KG1 (cell line): ENCODE measurements at places on chromosomes 6 and 20.

DNA sequence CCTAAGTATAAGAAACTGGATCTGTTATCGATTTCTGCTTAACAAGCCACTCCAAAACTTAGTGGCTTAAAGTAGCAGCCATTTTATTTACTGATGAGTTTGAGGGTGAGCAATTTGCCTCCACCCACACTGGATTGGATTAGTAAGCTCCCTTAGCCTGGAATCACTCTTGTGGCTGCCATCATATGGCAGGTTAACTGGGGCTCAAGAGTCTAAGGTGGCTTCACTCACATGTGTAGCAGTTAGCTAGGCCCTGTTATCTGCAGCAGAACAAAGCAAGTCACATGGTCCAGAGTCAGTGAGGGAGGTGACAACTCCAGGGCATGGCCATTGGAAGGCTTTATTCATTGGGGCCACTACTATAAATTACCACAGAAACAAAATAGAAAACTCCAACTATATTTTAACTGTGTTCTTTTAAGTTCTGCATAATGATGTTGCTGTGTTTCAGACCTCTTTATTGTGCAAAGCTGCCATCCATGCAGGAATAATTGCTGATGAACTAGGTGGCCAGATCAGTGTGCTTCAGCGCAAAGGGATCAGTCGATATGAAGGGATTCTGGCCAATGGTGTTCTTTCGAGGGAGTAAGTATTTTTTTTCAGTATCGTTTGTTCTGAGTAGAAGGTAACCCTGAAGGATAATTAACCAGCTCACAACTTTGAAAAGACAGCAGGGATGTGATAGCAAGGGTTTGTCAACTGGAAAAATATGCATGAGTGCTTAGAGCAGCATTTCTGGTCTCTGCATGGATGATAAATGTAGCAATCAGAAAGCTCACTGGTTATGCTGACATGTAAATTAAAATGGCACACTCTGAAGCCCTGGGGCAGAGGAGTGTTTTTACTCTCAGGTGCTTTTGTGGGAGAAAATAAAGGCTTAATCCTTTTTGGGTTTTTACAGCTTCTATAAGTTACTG is 49.6 kb downstream of the DCBLD1 start:
- DNase-seq = no peak

- DNase-seq = no peak
Measured at GRCh38 chr6:142420802-142421201, 119.0 kb downstream of the ADGRG6 start.

GRCh38 chr6:168331058-168331457 is 11.5 kb upstream of the DACT2 start:
- no peak for DNase-seq

DNA sequence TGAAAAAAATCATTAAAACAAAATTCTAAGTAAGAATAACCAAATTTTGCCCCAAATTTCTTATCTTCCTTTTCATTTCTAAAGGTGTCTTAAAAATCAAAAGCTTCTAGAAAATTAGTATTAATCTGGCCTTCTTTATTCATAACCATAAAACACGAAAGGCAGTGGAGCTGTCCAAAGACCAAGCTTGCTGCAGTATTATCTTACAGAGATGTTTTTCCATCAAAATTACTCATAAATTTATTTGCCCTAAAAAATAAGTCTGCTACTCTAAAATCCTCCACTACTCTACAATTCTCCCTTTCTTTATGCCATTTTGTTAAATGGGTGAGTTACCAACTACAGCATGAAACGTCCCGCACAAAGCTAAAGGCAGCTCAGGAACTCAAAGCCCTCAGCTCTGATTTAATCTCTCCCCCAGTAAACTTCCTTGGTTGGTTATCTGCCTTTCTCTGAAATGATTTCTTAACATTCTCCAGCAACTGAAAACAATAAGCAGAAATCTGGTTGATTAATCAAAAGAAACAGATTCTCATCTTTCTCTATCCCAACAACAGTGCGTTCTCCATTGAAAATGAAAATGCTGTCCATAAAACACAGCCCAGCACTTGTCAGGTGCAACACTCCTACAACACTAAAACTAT is 2.1 kb downstream of the USP49 start:
- DNase-seq = no peak

- no peak for DNase-seq
Measured at GRCh38 chr6:106473812-106474211, 113.3 kb downstream of the CRYBG1 start.

DNA sequence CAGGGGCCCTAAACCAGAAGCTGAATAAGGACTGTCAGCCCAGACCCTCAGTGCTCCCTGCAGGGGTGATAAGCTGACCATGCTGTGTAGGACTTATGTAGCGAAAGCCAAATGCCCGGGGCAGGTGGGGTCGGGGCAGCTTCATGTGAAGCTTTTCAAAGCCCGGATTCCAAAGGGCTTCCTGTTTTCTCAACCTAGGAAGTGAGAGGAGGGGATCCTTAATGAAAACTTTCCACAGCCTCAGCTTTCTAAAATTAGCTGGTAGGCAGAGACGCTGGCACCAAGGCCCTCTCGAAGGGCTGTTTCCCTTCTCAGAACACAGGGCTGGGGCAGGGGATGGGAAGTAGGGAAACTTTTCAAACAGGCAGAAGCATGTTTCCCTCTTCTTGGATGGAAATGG is 148.9 kb downstream of the NFATC2 start:
- DNase-seq = no peak

GRCh38 chr6:34465531-34466241 is at the start of gene PACSIN1:
PACSIN1 (plus strand) TSS chr6:34466076; CDS start chr6:34526306, 60,230 bp downstream.
- DNase-seq = no peak

DNA sequence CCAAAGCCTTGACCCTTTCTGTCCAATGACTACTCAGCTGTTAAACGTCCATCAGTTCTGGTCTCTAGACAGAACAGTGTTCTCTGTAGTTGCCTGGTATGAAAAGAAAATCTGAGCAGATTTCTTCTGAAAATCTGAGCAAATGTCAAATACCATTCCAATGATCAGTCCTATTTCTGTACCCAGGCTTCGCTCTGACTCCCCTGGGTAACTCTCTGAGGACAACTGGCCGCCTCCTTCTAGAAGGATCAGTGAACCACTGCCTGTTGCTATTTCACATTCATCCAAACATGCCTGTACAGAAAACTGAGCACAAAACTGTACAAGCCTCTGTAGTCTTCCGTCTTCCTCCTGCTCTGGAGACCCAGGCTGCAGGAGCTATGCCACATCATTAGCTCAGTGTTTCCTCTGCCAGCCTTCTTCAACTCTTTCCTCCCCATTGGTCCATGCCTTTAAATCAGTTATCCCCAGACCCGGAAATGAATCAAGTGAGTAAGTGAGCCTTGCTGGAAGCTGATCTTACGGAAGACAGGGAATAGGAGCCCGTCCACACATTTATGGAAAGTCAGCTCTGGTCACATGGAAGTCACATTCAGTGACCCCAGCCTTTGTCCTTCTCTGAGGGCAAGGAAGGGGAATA is 63.3 kb downstream of the DAAM2 start:
- DNase-seq = no peak
